Activated gamma-delta T cell treated with anti-CD3 and anti-CD28 coated beads, Interleukin-2, amount 50 U/mL, for 16 hours (primary cell): ENCODE measurements at places on chromosomes 3 and 15.

GRCh38 chr3:35773417-35773816 lies 134.1 kb downstream of the ARPP21 start:
- no peak for DNase-seq

GRCh38 chr3:94234177-94234788 lies 171.4 kb downstream of the NSUN3 start:
- DNase-seq, result no peak

DNA sequence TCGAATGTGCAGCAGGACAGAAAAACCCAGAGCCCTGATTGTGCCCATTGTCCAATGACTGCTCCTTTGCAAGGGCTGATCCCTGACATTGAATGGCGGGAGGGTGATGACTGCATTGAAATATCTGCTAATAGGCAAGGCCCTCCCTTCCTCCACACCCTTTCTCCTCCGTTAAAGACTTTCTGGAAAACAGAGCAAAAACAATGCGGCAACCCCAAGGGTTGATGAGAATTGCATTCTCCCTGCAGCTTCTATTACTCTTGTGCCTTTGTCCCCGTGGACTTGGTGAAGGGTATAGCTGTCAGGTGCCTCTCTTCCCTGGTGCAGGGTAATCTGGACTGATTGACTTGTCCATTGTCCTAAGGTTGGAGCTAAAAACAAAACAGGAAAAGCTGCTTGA lies 71.8 kb downstream of the THSD4 start:
- no peak for DNase-seq

- DNase-seq, result no peak
Observed at GRCh38 chr3:116037954-116038911, 407.1 kb downstream of the LSAMP start.

DNA sequence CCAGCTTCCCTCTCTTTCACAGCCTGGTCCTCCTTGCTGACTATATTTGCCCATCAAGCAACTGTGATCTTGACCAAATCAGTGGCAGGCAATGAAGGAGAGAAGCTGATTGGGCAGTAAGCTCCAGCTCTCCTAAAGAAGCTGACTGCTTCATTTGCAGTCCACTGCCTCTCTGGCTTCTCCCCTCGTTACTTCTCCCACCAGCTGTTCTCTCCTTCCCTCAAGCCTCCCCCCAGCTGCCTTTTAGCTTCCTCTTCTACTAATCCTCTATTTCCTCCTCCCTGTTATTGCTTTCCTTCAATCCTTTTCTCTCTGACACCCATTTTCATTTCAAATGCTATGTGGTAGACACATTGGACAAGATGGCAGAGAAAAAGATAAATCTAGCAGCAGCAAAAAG lies 474.7 kb upstream of the UBE2E2 start:
- DNase-seq, result no peak

- no peak for DNase-seq
Observed at GRCh38 chr3:112019716-112020115, 14.8 kb upstream of the TMPRSS7 start.

DNA sequence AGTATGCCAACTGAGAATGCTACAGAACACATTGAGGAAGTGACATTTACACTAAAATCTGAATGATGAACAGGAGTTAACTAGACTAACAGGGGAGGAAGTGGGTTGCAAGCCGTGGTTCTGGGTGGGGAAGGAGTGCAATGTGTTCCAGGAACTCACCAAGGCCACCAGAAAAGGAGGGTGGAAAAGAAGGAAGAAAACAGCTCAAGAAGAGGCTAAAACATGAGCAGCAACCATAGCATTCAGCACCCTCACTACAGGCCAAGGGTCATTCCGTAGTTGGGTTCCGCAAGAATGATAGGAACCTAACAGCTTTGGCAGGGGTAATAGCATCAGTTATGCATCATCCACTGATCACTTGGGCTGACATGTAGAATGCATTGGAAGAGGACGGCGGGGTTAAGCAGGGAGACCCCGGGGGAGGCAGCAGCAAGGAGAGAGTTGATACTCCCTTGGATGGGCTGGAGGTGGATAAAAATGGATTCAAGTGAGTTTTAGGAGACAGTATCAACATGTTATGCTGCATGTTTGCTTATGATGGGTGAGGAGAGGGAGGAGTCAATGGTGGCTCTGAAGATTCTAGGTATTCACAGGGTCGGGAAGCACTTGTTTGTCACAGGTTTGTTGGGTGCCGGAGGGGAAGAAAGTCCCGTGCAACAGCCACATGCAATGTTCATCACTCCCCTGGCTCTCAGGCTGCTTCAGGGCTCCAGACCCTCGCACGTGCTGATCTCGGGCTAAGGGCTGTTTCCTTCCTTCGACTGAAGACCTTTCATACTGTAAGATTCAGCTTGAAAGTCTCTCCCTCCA lies 53.2 kb downstream of the LIPC start:
- no peak for DNase-seq

- no peak for DNase-seq
Observed at GRCh38 chr3:138933068-138933668, 13.8 kb downstream of the FOXL2 start.

GRCh38 chr3:172709774-172710663 lies 848 bp downstream of the NCEH1 start:
- DNase-seq, result no peak

- no peak for DNase-seq
Observed at GRCh38 chr3:197181741-197182140, 116.7 kb downstream of the DLG1 start.

DNA sequence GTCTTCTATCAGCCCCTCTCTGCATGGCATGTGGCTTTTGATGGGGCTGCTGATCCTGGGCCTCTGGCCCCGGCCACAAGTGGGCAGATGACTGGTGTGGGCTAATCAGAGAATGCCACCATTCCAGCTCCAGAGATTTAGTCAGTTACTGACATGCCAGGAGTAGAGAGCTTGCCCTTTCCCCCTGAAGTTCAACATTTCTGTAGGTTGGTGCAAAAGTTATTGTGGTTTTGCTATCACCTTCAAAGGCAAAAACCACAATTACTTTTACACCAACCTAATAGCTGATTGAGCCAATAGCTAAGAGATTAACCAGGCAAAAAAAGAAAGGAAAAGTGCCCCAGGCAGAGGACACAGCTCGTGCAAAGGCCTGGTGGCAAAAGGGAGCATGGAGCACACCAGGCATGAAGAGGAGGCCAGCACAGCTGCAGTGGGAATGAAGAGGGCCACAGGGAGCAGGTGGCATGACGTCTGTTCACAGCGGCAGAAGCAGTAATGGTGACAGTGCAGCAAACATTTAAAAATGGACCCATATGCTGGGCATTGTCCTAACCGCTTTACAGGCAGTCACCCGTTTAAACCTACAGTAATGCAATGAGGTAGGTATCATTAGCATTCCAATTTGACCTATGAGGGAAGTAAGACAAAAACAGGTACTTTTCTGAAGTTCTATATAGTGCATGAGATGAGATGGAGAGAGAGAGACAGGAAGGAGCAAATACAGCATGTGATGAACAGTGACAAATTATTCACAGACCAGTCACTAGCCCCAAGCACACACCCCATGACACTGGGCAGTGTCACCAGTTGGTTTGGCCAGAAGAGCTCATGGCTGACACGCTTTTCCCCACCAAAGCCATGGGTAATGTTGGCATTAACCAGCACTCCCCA lies 373.0 kb upstream of the PROK2 start:
- DNase-seq, result no peak

- no peak for DNase-seq
Observed at GRCh38 chr3:150132101-150132749, 161.5 kb upstream of the PFN2 start.

- DNase-seq, result no peak
Observed at GRCh38 chr3:152300029-152300731, 31.5 kb downstream of the MBNL1 start.

DNA sequence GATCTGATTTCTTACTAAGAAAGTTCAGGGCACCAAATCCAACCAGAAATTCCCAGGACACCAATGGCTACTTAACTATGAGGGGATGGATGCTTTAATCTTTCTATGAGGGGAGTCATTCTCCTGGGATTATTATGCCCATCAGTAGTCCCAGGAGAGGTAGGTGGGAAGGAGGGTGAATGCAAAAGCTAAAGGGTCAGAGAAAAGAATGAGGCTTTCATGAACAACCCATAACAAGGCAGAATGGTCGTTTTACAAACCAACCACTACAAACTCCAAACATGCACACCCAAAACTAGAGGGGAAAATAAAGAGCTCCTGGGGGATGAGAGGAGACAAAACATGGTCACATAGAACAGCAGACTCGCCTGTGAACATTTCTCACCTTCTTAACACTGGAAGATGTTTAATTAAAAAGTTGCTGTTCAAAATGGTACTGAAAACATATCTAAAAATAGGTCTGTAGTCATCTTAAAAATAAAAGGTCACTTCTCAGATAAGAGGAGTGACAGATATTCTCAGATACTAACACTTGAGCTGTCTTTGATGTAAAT lies 3.7 kb downstream of the STARD9 start:
- DNase-seq, result no peak

- DNase-seq, result no peak
Observed at GRCh38 chr3:23580096-23580713, 225.6 kb upstream of the UBE2E1 start.

GRCh38 chr15:58988006-58988785 lies 733 bp downstream of the RNF111 start:
- peak; percentile 37 for DNase-seq

GRCh38 chr3:135103917-135104316 lies 308.9 kb downstream of the EPHB1 start:
- no peak for DNase-seq
